Neural crest cell (in vitro differentiated cells): ENCODE measurements at places on chromosomes 16 and 17.

GRCh38 chr16:65618333-65618732 is 496.5 kb upstream of the CDH11 start:
- no peak for DNase-seq

DNA sequence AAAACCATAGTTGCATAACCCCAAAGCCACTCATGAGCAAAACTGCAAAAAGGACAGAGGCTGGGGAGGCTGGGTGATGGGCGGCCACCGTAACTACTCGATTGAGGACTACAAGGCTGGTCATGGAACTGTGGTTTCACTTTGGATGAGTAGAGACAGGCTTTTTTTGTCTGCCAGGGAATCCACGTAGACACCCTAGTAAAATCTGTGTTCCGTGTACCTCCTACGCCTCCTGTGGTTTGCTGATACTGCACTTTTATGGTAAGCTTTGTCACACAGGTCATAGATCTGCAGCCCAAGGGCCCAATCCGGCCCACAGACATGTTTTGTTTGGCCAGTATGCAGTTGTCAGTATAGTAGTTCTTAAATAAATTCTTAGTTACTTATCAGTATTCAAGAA is 2.2 kb upstream of the TLCD3B start:
- no peak for DNase-seq

- no peak for DNase-seq
Observed at GRCh38 chr16:63467513-63467912, 1431.3 kb upstream of the CDH8 start.

- no peak for DNase-seq
Observed at GRCh38 chr17:79322211-79323123, 247.8 kb downstream of the ENGASE start.

DNA sequence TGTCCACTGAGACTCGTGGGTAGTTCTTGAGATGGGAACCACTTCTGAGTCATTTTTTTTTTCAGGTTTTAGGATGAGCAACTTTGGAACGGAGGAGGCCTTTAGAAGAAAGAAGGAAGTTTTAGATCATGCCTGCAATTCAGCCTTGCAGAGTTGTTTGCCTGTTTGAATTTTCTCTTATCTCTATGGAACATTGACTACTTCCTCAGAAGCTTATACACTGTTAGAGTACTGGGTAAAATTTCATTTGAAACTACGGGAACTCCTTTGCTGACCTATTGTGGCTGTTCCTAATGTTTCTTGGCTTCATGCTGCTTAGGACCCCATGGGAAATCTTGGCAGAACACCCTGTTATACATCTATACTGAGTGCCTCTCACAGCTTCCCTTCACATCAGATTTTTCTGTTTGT is 70.8 kb downstream of the MAP2K6 start:
- no peak for DNase-seq
